ENCODE measurements at places on chromosomes 2 and 18.

DNA sequence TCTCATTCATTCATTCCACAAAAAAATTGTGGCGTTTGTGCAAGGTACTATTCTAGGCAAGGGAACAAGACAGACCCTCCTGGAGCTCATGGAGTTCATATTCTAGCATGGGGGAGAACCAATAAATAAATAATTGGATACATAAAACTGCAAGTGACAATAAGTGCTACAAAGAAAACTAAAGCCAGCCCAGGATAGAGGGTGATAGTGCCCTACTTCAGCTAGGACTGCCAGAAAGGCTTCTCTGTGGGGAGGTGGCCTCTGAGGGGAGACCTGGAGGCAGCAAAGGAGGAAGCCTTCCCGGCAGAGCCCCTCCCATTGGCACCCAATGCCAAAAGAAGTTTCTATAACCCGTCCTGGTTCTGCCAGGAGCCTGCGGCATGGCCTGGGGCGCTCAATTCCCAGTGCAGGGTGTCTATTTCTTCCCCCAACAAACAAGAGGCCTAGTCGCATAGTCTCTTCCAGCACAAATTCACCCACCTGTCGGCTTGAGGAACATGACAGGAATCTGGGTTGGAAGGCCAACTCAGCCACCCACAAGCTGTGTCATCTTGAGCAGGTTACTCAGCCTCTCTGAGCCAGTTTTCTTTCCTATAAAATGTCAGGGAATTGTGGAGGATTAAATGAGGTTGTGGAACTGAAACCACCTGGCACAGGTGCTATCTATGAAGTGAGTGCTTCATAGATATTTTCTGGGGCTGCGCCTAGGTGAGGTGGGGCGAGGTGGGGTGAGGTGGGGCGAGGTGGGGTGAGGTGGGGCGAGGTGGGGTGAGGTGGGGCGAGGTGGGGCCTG, 94.3 kb downstream of the ZFP36L2 start:
- DNase-seq, result no peak

DNA sequence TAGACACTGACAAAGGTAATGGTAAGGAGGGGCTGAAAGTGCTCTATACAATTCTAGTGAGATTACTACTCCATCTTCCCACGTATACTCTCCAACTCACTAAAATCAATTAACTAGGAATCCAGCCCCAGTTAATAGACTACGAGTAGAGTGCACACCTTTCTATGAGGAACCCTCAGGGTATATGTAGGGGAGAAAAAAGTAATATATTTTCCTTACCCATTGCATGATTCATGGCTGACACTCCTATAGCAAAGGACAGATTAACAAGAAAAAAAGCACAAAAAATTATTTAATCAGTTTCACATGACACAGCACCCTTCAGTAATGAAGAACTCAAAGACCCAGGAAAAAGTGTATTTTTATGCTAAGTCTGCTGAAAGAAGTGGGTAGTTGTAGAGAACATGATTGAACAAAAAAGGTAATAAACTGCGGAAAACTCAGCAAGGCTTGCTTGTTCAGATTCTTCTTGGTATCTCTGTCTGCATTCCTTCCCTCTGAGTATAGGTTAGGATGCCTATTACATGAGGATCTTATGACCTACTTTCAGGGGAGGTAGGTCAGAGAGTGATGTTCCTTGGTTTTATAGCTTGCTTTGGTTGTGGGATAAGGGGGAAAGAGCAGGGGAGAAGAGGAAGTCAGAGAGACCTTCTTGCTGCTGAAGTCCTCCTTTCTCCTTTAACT, 342.0 kb upstream of the DLGAP1 start:
- DNase-seq, result no peak

DNA sequence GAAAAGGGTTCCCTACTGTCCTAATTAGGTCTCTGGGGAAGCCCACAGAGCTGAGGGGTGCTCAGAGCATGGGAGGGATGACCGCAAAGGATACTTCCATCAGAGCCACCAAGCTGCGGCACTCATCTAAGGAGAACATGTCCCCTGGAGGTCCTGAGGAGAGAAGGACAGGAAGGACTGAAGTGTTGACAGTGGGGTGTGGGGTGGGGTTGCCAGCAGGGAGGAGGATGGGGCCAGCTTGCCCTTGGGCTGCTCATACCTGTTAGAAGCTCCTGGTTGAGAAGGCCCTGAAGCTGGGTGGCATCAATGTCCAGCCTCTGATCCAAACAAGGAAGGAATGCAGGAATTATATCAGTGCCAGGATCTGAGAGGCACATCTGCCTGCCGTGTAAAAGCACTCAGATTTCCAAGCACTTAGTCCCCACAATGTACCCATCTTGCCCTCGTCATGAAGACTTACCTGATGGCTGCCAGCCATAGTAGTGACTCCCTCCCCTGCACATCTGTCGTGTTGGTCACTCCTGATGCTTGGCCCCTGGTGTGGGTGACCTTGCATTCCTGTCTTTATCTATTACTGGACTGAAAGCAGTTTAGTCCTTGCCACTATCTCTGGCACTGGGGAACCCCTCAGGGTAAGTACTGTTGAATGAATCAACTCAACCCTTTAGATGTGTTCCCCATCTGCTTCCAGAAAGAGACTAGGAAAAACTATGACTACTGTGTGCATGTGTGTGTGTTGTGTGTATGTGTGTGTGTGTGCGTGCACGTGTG, 68.9 kb downstream of the CAPN13 start:
- no peak for DNase-seq

GRCh38 chr2:218583983-218584850, 15.6 kb downstream of the CNOT9 start:
- DNase-seq, result no peak

DNA sequence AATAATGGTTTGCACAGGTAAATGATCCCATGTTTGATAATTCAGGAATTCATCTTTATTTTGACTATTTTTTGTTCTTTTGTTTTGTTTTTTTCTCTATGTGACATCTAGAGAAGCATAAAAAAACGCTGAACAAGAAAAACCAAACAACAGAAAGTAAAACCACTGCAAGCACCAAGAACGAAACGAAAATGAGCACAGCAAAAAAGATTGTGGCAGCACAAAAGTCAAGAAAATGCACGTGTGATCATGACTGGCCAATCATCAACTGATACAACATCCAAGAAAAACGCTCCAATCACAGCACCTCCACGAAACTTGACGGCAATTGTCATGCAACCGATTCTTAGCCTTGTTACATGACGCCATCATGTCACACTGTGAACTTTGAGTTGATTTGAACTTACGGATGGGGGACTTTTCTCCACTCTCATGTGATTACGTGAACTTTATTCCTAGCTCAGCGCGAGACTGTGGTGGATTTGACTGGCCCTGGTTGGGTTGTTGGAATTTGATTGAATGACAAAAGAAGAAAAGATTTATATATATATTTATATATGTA, 318.7 kb downstream of the CELF4 start:
- DNase-seq, result no peak

DNA sequence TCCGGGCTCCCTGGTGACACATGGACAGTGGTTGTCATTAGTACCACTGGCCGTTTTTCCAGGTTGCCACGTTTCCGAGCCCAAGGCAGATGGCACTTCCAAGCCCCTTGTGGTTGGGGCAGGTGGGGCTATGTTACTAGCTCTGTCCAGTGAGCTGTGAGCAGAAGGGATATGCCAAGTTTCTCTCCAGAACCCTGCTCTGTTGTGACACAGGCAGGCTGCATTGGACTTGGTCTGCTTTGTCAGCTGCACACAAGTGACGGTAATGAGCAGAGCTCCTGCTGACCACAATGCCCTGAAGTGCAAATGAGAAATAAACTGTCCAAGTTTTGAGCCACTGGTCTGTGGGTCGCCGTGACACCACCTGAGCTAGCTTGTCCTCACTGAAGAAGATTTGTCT, 118.8 kb downstream of the GYPC start:
- DNase-seq, result no peak

DNA sequence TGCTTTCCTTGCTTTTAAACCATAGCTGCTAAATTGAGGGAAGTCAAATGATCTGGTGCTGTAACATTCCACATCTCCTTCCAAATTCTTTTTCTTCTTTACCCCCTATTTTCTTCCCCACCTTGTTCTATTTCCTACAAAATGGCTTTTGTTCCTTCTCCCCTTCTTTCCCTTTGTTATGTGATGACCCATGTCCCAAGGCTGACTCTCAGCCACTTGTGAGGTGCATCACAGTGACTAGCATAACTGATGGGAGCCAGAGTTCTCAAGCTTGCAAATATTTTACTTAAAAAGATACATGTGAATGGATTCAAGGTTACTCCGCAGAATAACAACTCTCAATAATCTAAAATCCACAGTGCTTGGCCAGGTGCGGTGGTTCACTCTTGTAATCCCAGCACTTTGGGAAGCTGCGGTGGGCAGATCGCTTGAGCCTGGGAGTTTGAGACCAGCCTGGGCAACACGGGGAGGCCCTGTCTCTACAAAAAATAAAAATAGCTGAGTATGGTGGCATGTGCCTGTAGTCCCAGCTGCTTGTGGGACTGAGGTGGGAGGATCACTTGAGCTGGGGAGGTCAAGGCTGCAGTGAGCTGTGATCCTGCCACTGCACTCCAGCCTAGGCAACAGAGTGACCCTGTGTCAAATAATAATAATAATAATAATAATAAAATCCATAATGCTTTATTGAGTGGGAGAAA, 100.1 kb upstream of the CERS6 start:
- no peak for DNase-seq

DNA sequence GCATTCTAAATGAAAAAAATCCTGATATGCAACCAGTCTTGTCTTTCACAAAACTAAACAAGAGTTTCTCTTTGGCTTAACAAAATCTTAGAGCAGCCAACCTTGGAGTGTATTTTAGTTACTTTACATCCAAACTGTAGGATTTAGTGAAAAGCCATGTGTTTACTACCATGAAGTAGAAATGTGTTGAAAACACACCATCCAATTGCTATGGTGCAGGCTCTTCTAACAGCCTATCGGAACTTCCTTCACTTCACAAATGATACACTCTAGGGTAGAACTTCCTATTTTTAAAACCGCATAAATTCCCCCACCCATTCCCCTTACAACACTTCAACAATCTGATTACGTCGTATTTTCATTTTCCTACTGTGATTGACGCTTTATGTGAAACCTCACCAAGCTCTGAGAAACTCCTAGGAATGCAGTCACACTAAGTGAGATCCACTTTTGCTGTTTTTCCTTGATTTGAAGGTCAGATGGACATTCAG, 74.4 kb upstream of the MAP4K4 start:
- DNase-seq, result no peak

GRCh38 chr18:79206444-79206843, 137.2 kb downstream of the ATP9B start:
- no peak for DNase-seq

DNA sequence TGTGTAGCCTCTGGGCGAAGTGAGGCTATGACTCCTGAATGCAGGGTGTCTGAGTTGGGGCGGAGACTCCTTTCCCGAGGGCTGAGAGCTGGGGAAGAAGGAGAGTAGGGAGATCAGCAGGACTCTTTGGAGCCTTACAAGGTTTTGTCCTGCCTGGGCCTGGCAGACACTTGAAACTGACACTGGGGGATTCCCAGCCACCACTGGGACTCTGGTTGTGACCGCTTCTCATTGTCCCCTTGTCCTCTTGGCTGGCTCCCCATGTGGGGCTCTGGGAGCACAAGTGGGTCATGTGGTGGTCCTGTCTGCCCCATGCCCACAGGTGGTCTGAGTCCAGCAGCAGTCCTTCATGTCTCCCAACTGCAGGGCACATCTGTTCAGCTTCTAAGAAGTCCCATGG, 78.2 kb upstream of the MGAT4A start:
- no peak for DNase-seq

DNA sequence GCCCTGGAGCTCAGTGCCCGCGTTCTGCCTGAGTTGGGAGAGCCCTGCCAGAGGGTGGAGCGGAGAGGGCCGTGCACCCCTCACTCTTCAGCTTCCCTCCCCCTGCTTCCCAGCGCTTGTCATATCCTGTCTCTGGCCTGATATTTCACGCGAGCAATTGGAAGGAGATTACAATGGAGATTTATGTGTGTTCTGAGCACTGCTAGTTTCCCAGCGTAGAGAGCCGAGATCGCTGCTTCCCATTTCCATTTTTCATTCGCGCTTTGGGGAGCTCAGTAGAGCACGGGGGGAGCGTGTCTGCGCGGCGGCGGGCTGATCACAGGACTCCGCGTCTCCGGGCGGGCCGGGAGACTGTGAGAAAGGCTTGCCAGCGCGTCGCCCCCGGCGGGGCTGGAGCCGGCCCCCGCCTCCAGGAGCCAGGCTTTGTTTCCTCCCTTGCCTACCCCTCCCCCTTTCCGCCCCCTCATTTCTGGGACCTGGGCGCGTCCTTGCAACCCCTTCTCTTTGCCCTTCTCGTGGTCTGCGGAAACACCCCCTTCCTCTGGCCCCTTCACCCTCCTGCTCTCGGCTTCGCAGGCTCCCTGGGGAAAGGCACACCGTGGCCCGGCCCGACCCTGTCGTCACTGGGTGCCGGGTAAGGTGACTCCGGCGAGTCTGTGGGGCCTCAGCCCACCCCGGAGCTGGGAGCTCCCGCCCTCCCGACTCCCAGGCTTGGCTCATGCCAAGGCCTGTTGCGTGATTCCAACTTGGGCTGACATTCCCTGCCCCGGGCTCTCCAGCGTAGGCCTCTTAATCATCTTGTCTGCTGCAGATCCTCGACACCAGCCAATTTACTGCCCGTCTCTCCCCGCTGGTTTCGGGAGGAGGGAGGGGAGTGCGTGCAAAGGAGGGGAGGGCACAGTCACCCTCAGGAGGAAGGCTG, 5.8 kb downstream of the DLX2 start:
- DNase-seq, result no peak

DNA sequence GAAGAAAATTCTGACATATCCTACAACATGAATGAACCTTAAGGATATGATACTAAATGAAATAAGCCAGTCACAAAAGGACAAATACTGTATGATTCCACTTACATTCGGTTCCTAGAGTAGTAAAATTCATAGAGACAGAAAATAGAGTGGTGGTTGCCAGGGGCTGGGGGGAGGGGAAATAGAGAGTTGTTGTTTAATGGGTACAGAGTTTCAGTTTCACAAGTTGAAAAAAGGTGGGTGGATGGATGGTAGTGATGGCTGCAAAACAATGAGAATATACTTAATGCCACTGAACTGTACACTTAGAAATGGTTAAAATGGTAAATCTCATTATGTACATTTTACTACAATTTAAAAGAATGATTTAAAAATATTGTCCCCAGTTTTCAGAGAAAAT, 53.3 kb upstream of the NFU1 start:
- peak; percentile 39 for DNase-seq

DNA sequence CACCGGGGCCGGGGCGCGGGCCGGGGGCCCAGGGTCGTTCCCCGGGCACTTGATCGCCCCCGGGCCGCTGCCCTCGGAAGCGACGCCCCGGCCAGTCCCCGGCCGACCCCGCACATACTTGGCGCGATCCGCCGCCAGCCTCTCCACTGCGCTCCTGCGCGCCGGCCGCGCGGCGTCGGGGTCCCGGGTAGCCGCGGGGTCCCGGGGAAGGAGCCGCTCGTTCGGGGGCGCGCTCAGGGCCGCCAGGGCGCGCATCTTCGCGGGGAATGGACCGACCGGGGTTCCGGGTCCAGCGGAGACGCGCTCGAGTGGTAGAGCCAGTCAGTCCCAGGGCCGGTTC, 204 bp downstream of the FAM110C start:
- DNase-seq, result no peak

- no peak for DNase-seq
These were observed 2.3 kb upstream of the ITGA4 start for GRCh38 chr2:181454686-181455450.

Data from stimulated activated CD4-positive, alpha-beta T cell treated with anti-CD3 and anti-CD28 coated beads, Interleukin-4, amount 100 ng/mL, for 24 hours (primary cell).